ENCODE measurements at places on chromosomes 4 and X.

DNA sequence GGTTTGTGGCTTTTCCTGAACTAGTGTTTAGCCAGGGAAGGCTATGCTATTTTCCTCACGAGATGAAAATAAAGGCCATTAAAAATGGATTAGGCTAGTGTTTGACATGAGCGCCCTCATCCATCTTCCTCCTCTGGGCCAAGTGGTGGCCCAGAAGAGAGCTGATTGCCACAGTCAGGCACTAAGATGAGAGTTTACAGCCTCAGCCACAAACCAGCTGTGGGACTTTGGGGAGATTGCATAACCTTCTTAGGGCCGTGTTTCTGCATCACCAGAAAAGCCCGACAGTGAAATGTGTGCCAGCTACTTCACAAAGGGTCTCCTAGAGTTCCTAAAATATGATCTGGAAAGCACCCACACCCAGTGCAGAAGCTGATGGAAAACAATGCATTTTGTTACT, 42.3 kb upstream of the LNX1 start:
- no peak for DNase-seq

DNA sequence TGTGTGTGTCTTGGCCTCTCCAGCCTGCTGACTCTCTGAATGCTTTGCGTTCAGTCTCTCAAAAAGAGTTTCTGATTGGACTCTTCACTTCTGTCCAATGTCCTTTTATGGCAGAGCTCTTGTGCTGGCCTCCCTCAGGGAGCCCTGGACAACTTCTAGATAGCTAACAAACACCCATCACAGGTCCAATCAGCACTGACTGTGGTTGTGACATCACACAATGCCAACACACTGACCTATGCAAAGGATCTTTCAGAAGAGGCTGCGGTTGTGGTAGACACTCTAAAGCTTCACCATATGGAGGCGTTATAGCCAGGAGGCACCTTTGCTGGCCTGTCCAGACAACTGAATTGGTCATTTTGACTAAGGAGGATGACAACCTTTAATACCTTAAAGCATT, 53.8 kb upstream of the LSM6 start:
- DNase-seq: no peak

GRCh38 chrX:19566359-19567222, 51.3 kb upstream of the MAP3K15 start:
- DNase-seq: no peak

DNA sequence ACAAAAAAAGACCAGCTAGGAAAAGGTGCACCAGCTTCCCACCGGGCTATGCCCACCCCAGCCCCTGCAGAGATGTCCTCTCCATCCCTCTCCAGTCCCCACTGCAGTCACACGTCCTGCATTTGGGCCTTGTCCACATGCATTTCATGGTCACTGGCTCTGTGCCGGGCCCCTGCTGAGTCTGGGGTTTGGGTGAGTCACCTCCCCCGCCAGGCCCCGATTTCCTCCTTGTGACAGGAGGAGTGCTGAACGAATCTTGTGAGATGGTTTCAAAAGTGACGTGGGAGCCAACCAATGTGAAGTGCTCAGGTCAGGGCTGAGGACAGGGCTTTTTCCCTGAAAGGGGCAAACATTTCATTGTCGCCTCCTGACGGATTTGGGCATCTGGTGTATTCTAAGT, 7.1 kb downstream of the CPZ start:
- no peak for DNase-seq

- DNase-seq: no peak
Measured at GRCh38 chr4:101400096-101400495, 52.8 kb upstream of the PPP3CA start.

- no peak for DNase-seq
Measured at GRCh38 chr4:3013839-3014350, 50.5 kb downstream of the GRK4 start.

GRCh38 chr4:43766648-43767047, 682.0 kb downstream of the KCTD8 start:
- DNase-seq: no peak

GRCh38 chr4:7120341-7120740, 52.5 kb upstream of the GRPEL1 start:
- DNase-seq: no peak

DNA sequence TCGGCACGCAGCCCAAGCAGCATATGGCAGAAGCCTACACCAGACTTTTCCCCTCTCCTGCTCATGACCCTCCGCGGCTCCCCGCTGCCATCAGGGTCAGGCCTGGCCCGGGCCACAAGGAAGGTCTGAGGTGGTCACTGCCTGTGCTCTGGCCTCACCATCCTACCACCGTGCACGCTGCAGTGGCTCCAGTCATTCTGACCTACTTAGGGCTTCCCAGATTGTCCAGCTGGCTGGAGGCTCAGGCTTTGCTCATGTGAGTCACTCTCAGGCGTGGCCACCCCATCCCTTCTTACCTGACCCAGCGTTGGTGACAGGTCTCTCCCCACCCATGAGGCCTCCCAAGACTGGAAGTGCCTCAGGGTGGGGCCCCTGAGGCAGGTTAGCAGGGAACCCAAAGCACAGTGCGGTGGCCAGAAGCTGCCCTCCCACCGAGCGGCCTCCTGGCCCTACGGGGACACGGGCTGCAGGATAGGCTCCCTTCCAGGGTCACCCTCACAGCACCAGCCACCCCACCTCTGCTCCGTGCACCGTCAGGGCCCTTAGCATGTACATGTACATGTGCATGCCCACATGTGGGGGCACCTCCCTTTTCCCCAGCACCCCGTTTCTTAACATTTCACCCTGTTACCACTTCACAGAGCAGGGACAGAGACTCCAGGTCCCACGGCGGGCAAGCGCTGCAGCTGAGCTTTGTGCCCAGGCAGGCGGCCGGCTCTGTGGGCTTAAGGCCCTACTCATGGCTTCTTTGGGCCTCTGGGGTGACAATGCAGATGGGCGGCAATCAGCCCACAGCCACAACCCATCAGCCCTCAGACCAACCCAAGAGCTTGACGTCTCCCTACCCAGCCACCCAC, 2.2 kb downstream of the TREX2 start:
- no peak for DNase-seq

GRCh38 chrX:97402903-97403302, 519.2 kb downstream of the RPA4 start:
- DNase-seq: no peak

- DNase-seq: no peak
Measured at GRCh38 chr4:139011225-139011950, 4.2 kb upstream of the NOCT start.

DNA sequence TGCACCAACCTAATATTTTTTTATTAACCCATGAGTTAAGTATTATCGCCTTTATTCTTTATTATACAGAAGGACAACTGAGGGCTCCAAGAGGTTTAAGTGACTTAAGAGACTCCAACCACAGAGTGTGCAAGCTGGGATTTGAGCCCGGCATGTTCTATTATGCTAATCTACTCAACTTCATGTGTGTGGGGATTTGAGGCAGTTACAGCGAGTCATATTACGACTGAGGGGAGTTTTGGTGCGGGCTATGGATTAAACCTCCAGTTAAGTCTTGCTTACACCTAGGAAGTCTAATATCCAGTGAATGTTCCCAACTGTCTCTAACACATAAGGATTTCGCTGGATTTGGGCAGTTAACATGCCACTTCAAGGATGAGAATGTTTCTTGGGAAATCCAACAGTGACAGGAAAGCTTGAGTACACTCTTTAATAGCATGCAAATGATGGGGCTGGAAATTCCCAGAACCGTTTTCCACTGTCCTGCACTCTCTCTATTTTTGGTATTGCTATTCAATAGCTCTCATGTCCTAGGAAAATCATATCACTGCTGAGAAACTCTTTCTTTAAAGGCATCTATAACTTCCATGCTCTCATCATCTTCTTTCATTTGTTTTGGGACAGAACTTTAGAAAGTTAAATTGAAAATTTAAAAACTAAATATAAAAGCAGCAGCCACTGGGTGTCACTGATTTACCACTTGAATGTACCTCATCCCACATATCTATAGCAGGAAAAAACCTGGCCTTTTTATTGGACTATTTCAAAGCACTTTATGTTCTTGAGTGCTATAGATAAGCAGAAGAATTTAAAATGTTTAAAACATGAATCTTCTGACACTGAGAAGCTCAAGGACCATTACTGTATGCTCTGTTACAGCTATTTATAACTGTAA, 165.1 kb upstream of the TTC29 start:
- DNase-seq: no peak

GRCh38 chr4:771464-771863, 54.5 kb downstream of the CPLX1 start:
- no peak for DNase-seq

DNA sequence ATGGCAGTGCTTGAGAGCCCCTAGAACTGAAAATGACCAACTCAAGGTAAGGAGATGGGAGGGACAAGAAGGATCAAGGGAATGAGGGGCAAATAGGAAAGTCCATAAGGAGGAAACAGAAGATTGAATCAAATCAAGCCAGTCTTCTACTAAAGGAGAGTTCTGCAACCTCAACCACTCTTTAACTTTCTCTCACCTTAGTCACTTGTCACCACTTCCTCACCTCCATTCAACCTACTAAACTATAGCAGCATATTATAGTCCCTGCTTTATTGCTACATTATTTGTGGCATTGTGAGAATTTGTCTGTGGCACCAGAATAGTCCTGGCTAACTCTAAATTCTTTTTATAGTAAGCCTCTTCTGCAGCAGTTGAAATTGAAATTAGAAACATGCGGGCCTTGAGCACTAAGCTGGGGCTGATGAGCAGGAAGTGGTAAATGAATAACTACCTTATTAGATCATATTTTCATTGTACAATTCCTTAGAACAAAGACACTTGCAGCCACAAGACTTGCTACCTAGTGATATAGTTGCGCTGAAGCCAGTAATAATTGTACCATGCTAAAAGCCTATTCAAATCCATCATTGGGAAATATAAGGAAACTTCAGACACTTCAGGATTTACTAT, 336.9 kb downstream of the ZNF674 start:
- no peak for DNase-seq

GRCh38 chrX:1488141-1488540, 35.4 kb upstream of the ASMTL start:
- DNase-seq: no peak

GRCh38 chrX:55335296-55335695, 70.6 kb upstream of the PAGE3 start:
- no peak for DNase-seq

All from cortex of kidney (tissue), 1 donor.